ENCODE measurements at places on chromosomes 7 and 10.

- no peak for DNase-seq
Measured at GRCh38 chr10:119346095-119346832, 138.9 kb downstream of the GRK5 start.

DNA sequence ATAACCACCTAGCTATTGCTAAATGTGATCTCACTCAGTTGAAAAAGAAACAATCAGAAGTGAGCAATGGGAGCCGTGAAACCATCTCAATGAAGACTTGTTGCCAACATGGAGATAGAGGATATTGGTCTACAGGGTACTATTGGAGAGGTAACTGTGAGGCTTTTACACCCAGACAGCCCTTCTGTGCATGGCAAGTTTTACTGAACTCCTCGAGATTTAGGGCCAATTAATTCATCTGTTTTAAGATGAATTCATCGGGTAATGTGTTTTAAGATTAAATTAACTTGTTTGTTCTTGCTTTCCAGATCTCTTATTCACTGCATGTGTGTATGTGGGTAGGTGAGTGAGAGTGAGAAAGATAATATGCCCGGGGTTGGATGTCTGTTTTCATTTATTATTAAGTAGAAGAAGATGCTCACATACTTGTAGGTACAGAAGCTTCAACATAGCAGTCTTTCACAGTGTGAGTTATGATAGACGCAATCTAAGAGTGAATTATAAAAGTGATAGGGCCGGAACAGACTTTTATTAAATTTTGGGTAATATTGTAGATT is 323.8 kb downstream of the EXOC4 start:
- no peak for DNase-seq

GRCh38 chr7:101768280-101768679 is 49.1 kb upstream of the CUX1 start:
- no peak for DNase-seq

DNA sequence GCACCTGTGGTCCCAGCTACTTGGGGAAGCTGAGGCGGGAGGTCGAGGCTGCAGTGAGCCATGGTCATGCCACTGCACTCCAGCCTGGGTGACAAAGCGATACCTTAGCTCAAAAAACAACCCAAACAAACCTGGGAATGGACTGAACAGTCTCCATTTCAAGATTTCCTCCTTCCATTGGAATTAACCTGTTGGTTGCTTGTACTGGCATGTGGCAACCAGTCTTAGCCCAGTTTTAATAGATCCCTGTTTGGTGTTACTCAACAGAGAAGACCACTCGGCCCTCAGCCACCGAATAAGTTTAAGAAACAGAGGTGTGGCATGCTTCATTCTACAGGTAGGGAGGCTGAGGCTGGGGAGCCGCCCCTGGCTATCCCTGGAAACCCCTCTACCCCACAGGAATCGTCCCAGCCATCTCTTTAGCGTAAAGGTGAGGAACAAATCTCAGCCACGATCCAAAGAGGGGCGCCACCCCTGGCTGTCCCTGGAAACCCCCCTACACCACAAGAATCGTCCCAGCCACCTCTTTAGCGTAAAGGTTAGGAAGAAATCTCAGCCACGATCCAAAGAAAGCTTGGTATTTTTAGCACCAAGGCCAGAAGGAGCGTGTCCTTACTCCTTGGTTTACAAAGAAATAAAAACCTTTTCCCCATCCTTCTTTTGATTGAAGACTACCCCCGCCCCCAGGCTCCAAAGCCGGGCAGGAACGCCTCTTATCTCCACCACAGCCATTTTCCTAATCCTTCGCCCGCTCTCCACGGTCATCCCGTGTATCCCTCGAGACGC is 861 bp upstream of the TSPAN14 start:
- DNase-seq = no peak

- DNase-seq = no peak
Measured at GRCh38 chr10:47409866-47410256, 25.8 kb upstream of the ZNF488 start.

- peak; percentile 76 for DNase-seq
Measured at GRCh38 chr7:127943541-127944521, 87.4 kb downstream of the LRRC4 start.

DNA sequence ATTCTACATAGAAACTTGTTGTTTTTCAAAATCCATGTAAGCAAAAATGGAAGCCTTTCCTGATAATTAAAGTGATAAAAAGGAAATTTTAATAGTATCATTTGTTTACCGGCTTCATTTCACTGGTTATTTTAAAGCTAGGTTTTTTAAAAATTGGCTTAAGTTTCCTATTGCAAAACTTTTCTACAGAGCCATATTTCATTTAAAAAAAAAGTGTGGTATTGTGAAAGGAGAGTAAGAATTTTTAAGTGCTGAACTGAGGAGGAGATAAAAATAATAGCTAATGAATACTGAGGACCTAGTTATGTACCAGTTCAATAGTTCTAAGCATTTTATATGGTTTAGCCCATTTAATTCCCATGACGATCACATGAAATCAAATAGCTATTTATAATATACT is 172.2 kb upstream of the COL1A2 start:
- DNase-seq = no peak

DNA sequence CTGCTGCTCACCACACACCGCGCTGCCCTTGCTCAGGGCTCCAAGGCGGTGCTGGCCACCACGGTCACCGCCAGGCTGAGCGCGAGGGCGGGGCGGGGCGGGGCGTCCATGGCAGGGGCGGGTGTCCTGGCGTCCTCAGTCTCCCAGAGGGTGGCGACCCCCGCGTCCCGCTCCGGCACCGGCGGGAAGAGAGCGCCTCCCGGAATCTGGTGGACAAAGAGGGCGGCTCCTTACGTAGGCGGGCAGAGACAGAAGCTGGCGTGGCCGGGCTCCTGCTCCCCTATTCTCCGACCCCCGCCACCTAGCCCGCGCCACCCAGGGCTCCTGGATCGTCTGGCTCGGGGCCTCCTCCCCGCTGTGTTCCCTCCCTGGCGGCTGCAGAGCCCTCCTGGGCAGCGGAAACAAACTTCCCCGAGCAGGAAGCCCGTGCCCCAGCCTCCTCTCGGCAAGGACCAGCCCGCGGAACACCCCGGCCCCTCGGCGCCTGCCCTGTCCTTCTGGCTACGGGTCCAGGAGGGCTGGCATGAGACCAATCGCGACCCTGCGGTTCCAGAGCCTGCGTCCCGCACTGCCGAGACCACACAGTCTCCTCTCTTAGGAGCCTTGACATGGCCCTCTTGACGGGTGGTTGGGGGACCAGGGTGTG is 133.8 kb upstream of the ZNF92 start:
- peak; percentile 54 for DNase-seq

DNA sequence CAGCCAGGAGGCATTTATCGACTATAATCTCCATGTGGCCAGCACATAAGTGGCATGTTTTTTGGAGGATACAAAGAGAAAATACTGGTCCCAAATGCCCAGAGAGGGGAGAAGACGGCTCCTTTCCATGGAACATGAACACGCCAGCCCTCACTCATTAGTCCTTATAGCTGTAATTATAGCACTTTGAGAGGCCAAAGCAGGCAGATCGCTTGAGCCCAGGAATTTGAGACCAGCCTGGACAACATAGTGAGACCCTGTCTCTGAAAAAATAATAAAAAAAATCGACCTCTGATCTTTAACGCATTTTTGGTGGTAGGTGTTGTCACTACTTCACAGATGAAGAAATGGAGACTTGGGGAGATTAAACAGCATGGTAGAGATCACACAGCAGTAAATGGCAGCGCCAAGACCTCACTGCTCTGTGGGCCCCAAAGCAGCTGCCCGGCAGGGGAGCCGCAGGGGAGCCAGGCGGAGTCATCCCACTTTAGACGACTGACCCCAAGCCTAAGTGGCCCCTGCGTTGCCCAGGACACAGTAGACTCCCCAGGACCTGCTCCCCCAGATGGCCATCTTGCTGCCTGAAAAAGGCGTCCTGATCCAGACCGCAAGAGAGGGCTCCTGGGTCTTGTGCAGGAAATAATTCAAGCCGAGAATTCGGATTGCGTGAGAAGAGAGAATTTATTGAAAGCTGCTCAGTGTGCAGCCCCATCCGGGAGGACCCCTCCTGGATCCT is 21.2 kb upstream of the PRKAG2 start:
- DNase-seq = no peak

- DNase-seq = no peak
Measured at GRCh38 chr10:63255316-63255715, 122.2 kb downstream of the NRBF2 start.

GRCh38 chr10:17418249-17418648 is 36.1 kb downstream of the ST8SIA6 start:
- no peak for DNase-seq
